ENCODE measurements at places on chromosomes 4 and X.
A peak's percentile ranks its signal among the peaks of the same experiment; 100 is the strongest.

DNA sequence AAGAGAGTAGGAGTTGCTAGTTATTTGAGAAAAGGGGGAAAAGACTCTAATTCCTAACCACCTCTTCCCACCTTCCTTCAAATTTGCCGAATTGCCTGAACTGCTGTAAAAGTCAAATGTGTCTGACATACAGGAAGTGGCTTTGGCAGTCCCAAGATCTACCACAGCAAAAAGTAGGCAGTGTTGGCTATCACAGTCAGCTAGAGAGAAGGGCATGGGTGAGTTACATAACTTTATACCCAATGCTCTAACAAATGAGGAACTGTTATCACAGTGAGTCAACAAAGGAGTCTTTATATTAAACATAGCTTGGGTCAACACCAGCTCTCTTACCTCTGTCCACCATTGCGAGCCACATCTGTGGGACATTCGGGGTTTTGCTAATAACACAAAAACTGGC is 2.4 kb upstream of the MBNL3 start:
- peaks cover 3% of the 10 kb centered on the region for H3K36me3 ChIP-seq
- H3K4me3 ChIP-seq = peak overlapping the region; percentile 55
- peak; percentile 47 for DNase-seq
- no peaks in the 10 kb centered on the region for H3K27me3 ChIP-seq

DNA sequence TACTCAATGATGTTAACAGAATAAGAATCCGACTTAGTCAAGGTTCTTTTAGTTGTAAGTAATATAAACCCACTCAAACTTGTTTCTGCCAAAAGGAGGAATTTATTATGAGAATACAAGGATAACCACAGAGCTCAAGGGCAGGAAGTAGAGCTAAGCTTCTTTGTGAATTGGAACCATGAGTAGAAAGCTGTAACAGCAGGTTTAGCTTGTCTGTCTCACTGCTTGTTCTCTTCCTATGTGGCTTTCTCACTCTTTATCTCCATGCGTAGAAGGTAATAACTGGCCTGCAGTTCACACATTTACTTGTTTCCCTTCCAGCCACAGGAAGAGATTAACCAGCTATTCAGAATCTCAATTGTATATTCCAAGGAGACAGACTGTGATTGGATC is 378.3 kb downstream of the PPP1R2C start:
- peaks cover 5% of the 10 kb centered on the region for H3K36me3 ChIP-seq
- H3K4me3 ChIP-seq = no peak overlapping the region
- H3K4me1 ChIP-seq = peaks cover 14% of the 10 kb centered on the region
- H3K27ac ChIP-seq = peak overlapping the region; percentile 21

GRCh38 chr4:1376841-1377605 is 29.2 kb downstream of the NKX1-1 start:
- no peak overlapping the region for H3K27ac ChIP-seq
- no peaks in the 10 kb centered on the region for H3K36me3 ChIP-seq
- H3K4me3 ChIP-seq = no peak overlapping the region

DNA sequence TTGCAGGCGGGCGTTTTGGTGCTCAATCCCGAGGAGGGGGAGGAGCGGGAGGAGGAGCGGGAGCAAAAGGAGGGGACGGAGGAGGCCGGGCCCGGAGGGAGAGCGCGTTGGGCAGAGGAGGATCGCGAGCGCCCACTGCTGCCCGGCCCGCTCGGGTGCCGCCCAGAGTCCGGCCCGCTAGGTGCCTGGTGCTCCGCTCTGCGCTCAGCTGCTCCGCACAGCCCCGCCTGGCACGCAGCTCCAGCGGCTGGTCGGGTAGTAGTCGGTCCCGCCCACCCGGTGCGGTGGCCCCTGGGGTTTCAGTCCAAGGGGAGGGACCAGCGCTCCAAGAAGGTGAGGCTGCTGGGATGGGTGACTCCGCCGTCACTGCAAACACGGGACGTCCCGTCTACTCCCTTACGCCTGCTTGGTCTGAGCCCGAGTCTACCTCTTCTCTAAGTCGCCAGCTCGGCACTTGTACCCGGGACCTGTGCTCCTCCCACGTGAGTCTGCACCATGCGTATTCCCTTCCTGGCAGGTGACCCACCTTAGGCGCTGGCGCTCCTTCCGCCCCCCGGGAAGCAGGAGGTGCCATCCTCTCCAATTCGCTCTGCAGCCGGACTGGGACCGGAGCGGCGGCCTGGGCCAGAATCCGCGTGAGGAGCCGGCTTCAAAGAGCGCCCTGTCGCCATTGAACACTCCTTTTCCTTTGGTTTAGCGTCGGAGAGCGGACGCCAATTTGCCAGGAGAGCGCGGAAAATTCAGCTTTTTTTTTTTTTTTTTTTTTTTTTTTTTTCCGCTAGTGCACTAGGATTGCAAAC is 405 bp upstream of the HS3ST1 start:
- peak overlapping the region; percentile 62 for H3K4me3 ChIP-seq
- peak; percentile 50 for DNase-seq
- no peaks in the 10 kb centered on the region for H3K36me3 ChIP-seq
- H3K27ac ChIP-seq = no peak overlapping the region

- H3K4me1 ChIP-seq = no peaks in the 10 kb centered on the region
- no peak overlapping the region for H3K27ac ChIP-seq
- no peaks in the 10 kb centered on the region for H3K36me3 ChIP-seq
- H3K27me3 ChIP-seq = no peaks in the 10 kb centered on the region
Measured at GRCh38 chr4:138999666-139000065, 15.9 kb upstream of the NOCT start.

DNA sequence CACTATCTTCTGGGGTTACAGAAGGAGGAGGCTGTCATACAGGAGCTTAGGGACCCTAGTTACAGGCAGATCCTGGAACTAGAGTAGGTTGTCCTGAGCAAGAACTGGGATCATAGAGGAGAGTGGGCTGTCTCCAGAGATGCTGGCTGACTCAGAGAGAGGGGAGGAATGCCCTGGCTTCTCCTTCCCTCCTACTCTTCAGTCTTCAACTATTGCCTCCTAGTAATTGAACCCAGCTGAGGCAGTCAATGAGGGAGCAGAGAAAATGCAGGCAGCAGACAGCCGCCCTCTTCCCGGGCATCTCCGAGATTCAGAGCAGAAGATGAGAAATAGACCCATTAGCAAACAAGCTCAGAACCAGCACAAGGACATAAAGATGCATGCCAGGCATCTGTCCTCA is 118.3 kb upstream of the PDE5A start:
- no peak overlapping the region for H3K4me3 ChIP-seq
- no peak for DNase-seq
- peaks cover 8% of the 10 kb centered on the region for H3K27me3 ChIP-seq
- H3K36me3 ChIP-seq = no peaks in the 10 kb centered on the region

GRCh38 chrX:56588397-56589188 is 25.2 kb downstream of the UBQLN2 start:
- H3K36me3 ChIP-seq = peaks cover 23% of the 10 kb centered on the region
- H3K4me3 ChIP-seq = no peak overlapping the region
- H3K4me1 ChIP-seq = peaks cover 2% of the 10 kb centered on the region
- H3K27ac ChIP-seq = no peak overlapping the region
- H3K27me3 ChIP-seq = no peaks in the 10 kb centered on the region

DNA sequence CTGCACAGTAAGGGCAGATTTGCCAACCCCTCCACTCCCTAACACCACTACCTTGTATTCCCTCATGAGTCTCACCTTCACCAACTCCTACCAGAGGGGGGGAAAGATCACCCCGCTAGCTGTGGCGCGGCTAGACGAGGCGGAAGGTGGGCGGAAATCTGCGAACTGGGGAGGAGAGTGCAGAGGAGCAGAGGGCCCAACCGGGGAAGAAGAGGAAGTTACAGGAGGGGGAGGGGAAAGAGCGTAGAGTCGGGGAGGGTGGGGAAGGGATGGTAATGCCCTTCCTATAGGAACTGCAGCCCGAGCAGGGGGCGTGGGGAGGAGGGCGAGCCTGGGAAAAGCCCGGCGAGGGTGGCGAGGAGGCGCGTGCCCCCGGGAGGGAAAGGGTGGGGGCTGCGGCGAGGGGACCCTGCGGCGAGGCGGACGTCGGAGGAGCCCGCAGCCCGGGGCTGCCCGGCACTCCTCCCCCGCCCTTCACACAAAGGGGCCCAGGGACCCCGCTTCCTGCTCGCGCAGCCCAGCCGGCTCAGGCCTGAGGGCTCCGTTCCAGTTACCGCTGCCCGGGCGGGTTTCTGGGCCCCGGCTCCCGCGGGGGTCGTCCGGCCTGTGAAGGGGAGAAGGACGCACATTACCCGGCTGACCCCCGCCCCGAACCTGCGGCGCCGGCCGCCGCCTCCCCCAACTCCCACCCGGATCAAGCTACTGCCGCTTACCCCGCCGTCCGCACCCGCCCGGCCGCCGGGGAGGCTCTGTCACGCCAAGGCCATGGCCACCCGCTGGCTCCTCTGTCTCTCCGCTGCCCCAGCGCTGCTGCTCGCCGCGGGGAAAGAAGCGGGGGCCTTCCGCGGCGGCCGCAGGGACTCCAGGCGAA is 1.8 kb downstream of the RAP2C start:
- DNase-seq = peak; percentile 85
- H3K36me3 ChIP-seq = peaks cover 17% of the 10 kb centered on the region
- H3K27ac ChIP-seq = peak overlapping the region; percentile 95
- H3K4me3 ChIP-seq = peak overlapping the region; percentile 90
- H3K4me1 ChIP-seq = peaks cover 30% of the 10 kb centered on the region

DNA sequence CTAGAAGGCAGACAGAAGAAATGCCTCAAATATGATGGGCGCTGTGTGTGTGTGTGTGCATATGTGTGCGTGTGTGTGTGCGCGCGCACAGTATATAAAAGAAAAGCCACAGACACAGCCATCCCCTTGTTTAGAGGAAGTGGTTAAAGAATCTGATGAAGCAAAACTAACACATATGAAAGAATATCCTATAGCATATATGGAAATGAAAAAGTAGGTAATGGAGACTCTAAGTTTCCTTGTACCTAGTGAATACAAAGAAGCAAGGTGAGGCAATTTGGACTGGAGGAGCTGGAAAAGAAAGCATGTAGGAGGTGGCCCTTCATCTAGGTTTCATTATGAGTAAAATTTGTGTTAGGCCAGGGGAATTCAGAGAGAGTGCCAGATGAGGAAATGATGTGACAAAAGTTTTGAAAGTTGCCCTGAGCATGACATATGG is 58.6 kb upstream of the MCF2 start:
- H3K27me3 ChIP-seq = no peaks in the 10 kb centered on the region
- DNase-seq = peak; percentile 61
- peaks cover 13% of the 10 kb centered on the region for H3K36me3 ChIP-seq
- H3K27ac ChIP-seq = no peak overlapping the region
- no peak overlapping the region for H3K4me3 ChIP-seq

- no peak overlapping the region for H3K4me3 ChIP-seq
- peaks cover 37% of the 10 kb centered on the region for H3K36me3 ChIP-seq
- peaks cover 14% of the 10 kb centered on the region for H3K4me1 ChIP-seq
- peak; percentile 62 for DNase-seq
- H3K27me3 ChIP-seq = no peaks in the 10 kb centered on the region
Measured at GRCh38 chr4:150960818-150961217, 54.3 kb downstream of the LRBA start.

- no peak overlapping the region for H3K27ac ChIP-seq
- H3K4me1 ChIP-seq = peaks cover 44% of the 10 kb centered on the region
- H3K4me3 ChIP-seq = no peak overlapping the region
Measured at GRCh38 chr4:109440948-109441347, 7.3 kb downstream of the SEC24B start.

- no peaks in the 10 kb centered on the region for H3K4me1 ChIP-seq
- H3K27ac ChIP-seq = no peak overlapping the region
- H3K36me3 ChIP-seq = no peaks in the 10 kb centered on the region
- H3K4me3 ChIP-seq = no peak overlapping the region
- DNase-seq = no peak
- H3K27me3 ChIP-seq = peaks cover 4% of the 10 kb centered on the region
Measured at GRCh38 chr4:106039796-106040195, 144.5 kb downstream of the NPNT start.

DNA sequence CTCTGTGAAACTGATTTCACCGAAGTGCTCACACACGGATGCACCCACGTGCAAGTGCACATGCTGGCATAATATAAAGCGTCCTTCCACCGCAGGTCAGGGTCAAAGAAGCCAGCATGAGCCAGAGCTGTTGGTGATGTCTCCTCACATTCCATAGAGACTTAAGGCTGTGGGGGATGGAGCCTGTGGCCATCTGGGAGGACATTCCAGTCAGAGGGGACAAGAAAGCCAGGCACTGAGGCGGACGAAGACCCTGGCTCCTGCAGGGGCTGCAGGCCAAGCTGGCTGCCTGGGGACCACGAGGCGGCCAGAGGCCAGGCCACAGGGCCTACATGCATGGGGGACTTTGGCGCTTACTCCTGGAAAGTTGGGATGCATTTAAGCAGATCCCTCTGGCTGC is 7.7 kb downstream of the RNF212 start:
- no peak overlapping the region for H3K27ac ChIP-seq
- H3K4me3 ChIP-seq = no peak overlapping the region
- no peaks in the 10 kb centered on the region for H3K36me3 ChIP-seq
- peaks cover 9% of the 10 kb centered on the region for H3K27me3 ChIP-seq

- no peak for DNase-seq
- H3K4me3 ChIP-seq = no peak overlapping the region
- no peak overlapping the region for H3K27ac ChIP-seq
- no peaks in the 10 kb centered on the region for H3K4me1 ChIP-seq
Measured at GRCh38 chr4:102778720-102779119, 18.0 kb upstream of the MANBA start.

DNA sequence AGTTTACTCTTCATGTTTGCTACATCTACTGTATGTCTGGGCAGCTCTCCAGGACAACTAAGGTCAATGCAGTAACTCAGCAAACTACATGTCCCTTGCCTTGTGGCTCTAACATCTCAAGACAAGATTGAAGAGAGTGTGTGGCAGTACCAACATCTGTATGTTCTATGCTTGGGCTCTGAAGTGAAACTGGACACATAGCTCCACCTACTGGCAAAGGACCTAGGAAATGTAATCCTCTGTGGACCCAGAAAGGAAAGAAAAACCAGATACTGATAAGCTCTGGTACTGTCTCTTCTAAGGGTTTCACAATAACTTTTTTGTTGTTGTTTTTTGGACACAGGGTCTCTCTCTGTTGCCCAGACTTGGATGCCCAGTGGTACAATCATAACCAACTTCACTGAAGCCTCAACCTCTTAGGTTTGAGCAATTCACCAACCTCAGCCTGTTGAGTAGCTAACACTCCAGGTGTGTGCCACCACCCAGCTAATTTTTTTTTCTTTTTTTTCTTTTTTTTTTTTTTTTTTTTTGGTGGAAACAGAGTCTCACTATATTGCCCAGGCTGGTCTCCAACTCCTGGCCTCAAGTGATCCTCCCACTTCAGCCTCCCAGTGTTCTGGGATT is 64.1 kb downstream of the QDPR start:
- H3K4me3 ChIP-seq = no peak overlapping the region
- peak; percentile 70 for DNase-seq
- no peak overlapping the region for H3K27ac ChIP-seq
- H3K27me3 ChIP-seq = peaks cover 9% of the 10 kb centered on the region

GRCh38 chr4:15920723-15921591 is 17.6 kb downstream of the FGFBP1 start:
- H3K27ac ChIP-seq = no peak overlapping the region
- no peaks in the 10 kb centered on the region for H3K36me3 ChIP-seq
- peaks cover 44% of the 10 kb centered on the region for H3K27me3 ChIP-seq
- DNase-seq = no peak
- H3K4me1 ChIP-seq = no peaks in the 10 kb centered on the region
